Naive thymus-derived CD8-positive, alpha-beta T cell (primary cell): ENCODE measurements at places on chromosomes 16 and 17.

DNA sequence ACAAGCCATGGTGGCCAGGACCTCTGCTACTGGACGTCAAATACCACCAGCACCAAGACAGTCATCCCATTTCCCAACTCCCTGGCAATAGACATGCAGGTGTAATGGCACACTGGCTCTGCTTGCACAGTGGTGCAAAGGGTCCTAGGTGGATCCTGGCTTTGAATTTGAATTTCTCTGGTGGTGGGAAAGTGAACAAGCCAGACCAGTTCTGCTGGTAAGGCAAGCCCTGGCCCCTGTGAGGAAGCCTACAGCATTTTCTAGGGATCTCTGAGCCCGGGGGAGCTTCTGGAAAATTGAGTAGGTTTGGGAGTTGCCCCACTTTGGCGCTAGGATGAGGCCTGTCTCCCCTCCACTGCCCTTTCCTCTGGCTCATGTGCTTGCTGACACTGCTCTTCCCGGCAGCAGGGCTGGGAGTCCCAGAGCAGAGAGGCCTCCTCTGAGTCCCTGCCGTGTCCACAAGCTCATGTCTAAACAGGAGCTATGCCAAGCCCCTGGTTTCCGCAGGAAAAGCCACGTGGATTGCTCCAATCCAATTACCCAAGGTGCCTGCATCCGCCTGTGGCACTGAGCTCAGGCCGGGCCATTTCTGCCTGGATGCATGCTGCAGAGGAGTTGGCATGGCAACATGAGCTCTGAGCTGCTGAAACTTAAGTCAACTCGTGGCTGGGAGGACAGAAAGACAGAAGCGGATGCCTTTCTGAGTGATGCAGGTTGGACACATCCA is 67.0 kb downstream of the PRMT7 start:
- DNase-seq: no peak

- no peak for DNase-seq
Observed at GRCh38 chr17:5705081-5705875, 121.0 kb upstream of the NLRP1 start.

DNA sequence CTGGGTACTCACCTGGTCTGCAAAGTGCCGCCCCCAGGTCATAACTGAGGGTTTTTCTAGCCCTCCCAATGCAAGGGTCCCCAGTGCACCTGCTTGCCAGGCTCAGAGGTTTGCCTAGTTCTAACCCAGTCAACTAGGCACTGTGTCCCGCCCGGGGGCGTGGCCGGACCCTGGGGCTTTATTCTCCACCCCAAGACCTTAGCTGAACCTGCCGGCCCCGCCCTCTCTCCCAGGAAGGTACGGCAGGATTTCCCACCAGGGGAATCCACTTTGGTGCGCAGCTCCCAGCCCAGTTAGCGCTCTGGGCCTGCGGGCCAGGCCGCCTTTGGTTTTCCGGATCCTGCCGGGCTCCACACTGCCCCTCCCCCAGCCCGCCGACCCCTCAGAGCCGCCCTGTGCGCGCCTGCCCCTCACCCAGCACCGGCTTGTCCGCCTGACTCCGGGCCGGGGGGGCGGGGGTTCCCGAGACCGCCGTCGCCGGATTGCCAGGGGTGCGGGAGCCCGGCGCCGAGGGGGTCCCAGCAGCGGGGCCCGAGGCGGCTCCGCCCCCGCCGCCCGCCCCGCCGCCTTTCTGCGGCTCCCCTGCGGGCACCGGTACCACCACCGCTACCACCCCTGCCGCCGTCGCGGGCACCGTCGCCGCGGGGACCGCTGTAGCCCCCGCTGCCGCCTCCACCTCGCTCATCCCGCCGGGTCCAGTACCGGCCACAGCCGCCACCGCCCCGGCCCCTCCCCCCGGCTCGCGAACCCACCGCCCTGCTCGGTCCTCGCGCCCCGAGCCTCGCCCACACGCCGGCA is 424 bp downstream of the YBX2 start:
- DNase-seq: peak; percentile 39

GRCh38 chr16:58138852-58139251 is 9.7 kb upstream of the CFAP20 start:
- no peak for DNase-seq

DNA sequence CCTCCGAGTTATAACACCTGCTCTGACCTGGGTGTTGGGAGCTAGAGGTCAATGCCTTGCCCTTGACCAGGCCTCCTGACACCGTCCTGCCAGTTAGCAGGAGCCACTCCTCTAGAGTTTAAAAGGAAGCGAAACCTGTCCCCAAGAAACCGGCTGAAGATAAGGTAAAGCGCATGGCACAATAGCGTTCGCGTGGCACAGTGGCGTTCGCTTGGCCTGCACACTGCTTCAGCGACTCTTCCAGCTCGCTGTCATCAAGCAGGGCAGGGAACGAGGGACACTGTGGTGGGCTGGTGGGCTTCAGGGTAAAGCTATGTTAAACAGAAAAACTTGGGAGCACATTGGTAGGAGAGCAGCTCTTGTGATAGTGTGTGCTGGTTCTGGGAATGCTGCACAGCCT is 28.2 kb upstream of the ETV4 start:
- no peak for DNase-seq

DNA sequence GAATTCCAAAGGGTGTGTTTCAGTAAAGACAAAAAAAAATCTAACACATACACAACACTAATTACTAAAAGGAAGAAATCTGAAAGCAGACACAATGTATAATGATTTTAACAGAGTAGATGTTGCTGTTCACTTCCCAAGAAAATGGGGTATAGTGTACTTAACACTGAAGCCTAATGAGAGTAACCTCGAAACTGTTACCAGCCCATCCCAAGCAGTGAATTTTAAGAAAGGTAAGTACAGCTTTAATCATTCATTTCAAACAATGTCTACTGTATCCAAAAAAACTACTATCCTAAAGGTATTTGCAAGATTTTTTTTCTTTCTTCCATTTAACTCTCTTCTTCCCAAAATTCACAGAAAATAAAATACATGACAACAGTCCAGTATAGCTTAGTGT is 8.3 kb downstream of the GRB2 start:
- no peak for DNase-seq

GRCh38 chr17:72592242-72592966 is 471.6 kb downstream of the SOX9 start:
- no peak for DNase-seq

GRCh38 chr16:78817200-78817739 is 717.8 kb downstream of the WWOX start:
- no peak for DNase-seq
